SK-N-DZ (cell line): ENCODE measurements at places on chromosomes 3 and 15.

- DNase-seq = no peak
These were observed 52.4 kb downstream of the SUCNR1 start for GRCh38 chr3:151925876-151926275.

DNA sequence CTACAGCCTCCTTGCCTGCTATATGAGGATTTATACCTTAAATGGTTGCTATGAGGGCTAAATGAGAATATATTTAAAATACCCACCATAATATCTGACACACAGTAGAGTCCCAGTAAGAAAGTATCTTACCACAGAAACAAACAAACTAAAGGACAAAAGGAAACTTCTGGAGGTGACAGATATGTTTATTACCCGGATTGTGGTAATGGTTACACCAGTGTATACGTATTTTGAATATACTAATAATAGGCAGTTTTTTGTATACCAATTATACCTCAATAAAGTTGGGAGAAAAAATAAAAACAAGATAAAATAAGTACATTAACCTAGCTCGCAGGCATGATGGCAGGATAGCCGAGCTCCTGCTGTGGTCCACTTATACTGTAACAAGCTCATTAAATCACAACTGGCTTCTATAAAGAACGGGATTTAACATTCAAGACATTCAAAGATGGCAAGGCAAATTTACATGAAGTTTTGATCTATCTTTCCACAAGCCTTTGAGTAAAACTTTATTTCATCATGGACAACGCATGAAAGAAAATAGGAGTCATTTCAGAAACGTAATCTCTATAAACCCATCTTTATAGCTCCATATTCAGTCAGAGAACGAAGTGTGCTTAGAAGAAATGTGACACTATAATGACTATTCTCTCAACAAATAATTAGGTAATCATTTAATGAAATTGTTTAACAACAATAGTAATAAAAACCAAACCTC lies 1.5 kb downstream of the RPN1 start:
- no peak for DNase-seq

DNA sequence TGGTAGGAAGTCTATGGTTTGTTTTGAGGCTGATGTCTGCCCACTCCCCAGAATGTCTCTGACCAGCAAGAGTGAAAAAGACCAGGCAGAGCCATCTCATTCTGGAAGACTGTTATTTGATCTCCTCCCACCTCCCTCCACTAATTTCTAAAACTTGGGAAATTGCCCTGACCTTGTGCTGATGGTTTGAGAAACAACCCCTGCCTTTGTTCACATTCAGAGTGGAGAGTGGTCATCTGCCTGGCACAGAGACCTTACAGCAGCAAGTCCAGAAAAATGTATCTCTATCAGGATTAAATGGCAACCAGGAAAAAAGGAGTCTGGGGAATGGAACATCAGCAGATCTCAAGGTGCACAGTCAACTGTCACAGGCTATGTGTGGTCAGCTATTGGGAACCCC lies 25.7 kb downstream of the SPATA12 start:
- no peak for DNase-seq

GRCh38 chr3:161821591-161821990 lies 325.0 kb downstream of the OTOL1 start:
- peak; percentile 62 for DNase-seq

DNA sequence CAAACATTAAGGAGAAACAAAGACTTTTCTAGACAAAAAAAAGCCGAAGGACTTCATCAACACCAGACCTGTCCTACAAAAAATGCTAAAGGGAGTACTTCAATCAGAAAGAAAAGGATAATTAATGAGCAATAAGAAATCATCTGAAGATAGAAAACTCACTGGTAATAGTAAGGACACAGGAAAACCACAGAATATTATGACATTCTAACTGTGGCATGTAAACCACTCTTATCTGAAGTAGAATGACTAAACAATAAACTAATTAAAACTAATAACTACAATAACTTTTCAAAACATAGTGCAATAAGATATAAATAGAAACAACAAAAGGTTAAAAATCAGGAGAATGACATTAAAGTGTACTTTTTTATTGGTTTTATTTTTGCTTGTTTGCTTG lies 584.5 kb upstream of the CCDC54 start:
- no peak for DNase-seq
